ENCODE measurements at places on chromosomes 2 and 18.

- no peak for DNase-seq
Measured at GRCh38 chr18:79776674-79777073, 21.1 kb upstream of the KCNG2 start.

GRCh38 chr2:19577723-19578122 lies 219.3 kb upstream of the OSR1 start:
- no peak for DNase-seq

DNA sequence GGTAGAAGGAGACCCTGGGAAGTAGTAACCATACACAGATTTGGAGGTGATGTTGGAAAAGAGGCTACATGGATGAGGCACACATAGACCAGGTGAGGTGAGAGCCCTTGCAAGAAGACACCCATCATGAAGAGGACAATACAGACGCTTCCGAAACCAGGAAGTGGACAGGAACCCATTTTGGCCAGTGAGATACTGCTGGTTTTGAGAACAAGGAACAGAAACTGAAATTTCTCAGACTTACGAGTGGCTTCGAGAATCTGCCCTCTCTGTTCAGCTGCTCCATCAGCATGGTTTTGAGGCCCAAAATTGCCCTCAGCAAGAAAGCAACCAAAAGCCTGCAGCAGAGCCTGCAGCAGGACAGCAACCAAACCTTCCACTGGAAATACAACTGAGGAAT lies 479.1 kb upstream of the NRXN1 start:
- DNase-seq: no peak

DNA sequence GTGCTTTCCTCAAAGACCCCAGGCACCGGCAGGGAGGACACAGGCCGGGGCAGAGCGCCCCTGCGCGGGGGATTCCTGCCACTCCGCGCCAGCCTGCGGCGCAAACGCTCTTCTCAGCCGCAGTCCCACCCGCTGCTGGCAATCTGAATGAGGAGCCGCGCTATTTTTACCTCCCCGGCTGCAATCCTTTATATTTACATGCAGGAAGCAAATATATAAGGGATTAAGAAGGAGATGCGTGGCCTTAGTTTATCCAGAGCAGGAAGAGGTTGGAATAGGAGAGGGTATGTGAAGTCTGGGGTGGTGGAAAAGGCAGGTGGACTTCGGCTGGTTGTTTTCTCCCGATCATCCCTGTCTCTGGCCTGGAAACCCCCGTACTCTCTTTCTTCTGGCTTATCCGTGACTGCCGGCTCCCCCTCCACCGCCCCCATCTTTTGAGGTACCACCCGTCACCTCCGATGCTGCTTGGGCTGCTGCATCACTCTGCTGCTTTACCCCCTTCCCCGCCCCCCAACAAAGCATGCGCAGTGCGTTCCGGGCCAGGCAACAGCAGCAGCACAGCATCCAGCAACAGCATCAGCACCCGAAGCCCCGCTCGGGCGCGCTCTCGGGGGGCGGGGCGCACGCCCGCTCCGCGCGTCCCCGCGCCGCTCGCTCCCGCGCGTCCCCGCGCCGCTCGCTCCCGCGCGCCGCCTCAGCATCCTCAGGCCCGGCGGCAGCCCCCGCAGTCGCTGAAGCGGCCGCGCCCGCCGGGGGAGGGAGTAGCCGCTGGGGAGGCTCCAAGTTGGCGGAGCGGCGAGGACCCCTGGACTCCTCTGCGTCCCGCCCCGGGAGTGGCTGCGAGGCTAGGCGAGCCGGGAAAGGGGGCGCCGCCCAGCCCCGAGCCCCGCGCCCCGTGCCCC lies at the start of gene ADAM23:
Gene ADAM23 (plus strand): TSS at position 700 of the 902 bp plus-strand sequence. CDS start 335 bp downstream, outside the sequence.
- DNase-seq: no peak

DNA sequence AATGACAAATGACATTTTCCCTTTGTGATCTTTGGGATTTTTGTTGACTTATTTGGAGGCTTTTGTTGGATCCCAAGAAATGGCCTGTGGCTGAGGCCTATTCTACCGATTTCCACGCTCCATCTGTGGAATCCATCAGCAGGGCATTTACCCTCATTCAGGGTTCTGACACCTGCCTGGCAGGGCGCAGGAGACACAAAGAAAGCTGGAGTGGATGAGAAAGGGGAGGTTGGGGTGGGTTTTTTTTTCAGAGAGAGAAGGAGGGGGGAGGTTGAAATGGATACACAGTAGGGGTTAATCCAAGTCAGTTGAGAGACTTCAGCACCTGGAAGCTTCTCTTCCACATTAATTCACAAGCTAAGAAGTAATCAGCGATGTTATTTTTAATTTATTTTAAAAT lies 59.7 kb downstream of the PAX3 start:
- DNase-seq: no peak

DNA sequence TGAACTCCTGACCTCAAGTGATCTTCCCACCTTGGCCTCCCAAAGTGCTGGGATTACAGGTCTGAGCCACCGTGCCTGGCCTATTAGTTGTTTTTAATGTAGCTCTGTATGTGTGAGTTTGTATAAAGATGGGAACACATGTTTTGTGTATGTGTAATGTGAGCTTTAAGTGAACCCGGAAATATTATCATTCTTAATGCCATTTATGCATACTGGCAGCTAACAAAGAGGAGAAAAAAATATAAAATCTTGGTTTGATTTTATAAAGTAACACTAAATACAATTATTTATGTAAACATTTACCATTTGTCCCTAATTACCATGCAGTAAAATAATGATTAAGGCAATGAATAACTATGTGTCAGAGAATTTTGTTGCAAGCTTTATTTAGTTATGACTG lies 9.1 kb upstream of the CKAP2L start:
- no peak for DNase-seq

- no peak for DNase-seq
Measured at GRCh38 chr18:63346031-63346430, 21.0 kb downstream of the KDSR start.

DNA sequence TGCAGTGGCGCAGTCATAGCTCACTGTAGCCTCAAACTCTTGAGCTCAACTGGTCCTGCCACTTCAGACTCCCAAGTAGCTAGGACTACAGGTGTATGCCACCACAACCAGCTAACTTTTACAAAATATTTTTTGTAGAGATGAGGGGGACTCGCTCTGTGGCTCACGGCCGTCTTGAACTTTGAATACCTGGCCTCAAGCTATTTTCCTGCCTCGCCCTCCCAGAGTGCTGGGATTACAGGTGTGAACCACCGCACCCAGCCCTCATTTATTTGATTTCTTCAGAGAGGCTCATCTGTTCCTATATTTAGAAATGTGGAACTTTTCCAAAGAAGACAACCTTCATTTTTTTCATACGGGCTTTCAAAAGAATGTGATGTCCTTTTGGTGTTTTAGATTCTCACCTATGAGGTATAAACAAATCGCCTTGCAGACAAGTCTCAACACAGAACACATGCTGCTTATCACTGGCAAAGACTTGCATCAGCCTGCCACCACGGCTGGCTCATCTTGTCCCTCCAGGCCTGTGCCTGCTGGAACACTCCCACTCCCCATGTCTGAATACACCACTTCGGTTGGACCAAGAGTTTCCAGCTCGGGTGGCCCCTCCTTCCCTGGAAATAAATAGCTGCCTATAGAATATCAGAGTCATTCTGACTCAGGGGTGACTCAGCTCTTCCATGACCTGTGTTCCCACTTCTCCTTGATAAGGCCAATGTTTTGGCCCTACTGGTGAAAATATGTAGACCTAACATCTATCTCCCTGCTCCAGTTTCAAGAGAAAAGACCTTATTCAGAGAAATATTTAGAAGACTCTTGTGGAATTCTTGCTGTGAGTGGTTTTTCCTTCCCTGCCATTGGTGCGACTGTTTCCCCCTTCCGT lies 202.6 kb downstream of the TGIF1 start:
- DNase-seq: peak; percentile 11

- DNase-seq: peak; percentile 95
Measured at GRCh38 chr2:173963817-173964564, 1.2 kb downstream of the SP3 start.

- no peak for DNase-seq
Measured at GRCh38 chr2:27591745-27592144, 8.9 kb downstream of the ZNF512 start.

DNA sequence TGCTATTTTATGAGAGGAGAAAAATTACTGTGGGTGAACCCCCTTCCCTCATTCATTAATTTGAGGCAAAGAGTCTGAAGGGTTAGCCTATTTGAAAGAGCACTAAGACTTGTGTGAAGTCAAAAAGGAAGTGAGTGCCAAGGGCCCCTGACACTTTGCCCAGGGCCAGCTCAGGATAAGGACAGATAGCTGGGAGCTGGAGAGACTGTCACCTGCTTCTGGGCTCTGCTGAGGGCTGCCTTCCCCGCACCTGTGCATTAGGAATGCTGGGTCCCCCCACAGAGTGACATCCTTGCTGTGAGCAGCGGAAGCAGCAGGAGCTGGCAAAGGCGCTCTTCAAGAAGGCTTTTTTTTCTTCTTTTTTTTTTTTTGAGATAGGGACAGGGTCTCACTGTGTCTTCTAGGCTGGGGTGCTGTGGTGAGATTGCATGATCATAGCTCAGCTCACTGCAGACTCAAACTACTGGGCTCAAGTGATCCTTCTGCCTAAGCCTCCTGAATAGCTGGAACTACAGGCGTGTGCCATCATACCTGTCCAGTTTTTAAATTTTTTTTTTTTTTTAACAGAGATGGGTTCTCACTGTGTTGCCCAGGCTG lies 148.3 kb downstream of the AQP4 start:
- DNase-seq: no peak

DNA sequence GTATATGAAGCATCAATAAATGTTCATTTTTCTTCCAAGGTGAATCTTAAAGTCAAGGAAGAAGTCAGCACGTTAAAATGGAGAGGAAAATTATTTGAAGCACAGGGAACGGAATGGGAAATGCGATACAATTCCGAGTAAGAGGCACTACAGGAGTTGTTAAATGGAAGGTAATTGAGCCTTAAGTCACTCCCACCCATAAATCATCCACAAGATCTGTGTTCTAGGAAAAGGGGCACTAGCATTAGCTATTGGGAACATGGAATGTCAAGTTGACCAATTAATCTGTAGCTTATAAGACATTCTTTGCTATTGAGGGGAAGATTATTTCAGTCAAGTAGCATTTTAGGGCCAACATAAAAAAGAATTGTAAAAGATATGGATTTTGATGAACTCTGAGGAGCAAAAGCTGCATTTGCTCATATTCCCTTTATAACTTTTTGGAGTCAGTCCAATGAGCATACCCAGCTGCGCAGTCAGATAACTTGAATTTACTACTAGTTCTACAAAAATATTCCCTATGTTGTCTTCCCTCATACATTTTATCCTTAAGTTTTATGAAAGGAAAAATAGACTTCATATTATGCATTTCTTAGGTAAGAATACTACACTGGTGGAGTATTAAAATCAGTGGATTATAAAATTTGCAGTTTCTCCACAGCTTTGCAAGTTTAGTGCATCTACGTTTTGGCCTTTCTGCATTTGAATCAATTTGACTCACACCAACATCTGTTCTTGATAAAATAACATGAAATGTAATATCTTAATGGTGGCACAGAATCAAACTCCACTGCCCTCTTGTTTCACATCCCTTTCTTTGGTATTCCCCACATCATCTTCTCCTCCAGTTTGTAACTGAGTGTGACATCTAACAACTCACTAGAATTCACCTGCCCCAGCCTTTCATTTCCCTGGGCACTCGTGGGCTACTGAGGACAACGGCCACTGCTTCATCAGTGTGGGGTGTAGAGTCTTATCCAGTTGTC lies 95.6 kb downstream of the SP3 start:
- no peak for DNase-seq

DNA sequence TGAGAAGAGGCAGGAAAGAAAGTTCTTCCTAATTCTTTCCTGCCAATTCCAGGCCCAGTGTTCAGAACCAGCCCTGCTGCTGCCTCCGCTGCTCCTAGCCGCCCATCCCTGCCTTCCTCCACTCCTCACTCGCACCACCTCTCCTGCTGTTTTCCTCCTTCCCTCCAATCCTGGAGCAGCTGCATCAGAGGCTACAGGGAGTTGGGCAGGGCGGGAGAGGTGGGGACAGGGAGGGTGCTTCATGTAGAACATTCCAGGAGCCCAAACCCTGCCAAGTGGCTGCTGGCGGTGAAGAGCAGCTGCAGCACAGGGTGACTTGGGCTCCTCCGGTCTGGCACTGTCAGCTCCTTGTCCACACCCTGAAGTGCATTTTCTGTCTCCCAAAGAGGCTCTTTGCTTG lies 176.3 kb downstream of the TNS1 start:
- no peak for DNase-seq

GRCh38 chr2:96940980-96941775 lies 45.2 kb downstream of the FAM178B start:
- DNase-seq: no peak

GRCh38 chr2:5851410-5851809 lies 159.2 kb downstream of the SOX11 start:
- DNase-seq: no peak

- peak; percentile 30 for DNase-seq
Measured at GRCh38 chr2:19868701-19869580, 32.8 kb downstream of the TTC32 start.

DNA sequence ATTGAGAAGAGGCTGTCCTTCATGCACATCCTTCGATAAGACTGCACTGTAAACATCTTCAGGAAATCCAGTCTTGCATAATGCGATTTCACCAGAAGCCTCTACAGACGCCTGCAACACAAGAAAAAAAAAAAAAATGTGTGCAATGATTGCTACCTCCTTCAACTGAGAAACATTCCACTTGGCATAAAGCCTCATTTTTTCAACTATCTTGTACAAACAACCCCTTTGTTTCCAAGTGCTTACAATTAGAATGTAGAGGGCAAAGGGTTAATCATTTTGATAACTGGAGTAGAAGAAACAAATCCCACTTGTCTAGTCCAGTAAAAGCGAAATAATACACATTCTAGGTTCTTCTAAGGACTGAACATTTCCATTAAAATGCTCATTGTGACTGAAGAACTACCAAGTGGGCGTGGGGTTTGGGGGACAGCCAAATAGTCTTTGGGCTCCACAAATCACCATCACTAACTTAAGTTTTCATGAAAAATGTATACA lies 29.2 kb downstream of the CDH2 start:
- DNase-seq: no peak

GRCh38 chr2:231228223-231228622 lies 29.8 kb downstream of the ARMC9 start:
- DNase-seq: no peak

DNA sequence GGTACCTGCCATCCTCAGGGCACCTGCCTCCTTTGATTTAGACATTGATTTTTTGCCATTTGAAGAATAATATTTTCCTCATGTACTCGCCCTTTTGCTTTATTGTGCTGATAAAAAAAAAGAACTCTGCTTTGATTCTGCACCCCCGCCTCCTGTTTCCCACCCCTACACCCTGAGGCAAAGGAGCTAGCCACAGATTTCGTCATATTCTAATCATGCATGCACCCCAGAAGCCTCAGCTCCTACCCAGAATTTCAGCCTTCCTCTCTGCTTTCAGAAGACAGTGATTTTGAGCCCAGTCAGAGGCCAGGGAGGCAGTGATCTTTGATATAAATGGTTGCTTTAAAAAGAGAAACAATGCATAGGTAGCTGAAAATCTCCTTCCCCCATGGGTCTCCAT lies 329.0 kb downstream of the PTPRM start:
- no peak for DNase-seq

DNA sequence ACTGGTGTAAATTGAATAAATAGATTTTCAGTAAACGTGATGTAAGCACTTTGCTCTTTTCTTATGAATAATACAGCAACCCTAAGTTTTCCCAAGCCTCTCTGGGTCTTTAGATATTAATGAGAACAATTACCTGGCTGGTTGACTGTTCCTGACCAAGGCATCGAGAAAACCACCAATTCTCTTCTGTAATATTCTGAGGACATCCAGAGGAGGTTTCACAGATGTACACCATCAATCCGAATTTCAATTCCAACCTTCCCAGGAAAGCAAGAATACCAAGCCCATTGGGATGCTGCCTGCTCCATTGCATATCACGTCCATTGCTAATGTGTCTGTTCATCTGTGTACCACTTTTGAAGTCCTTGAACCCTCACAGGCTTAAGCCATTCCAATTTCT lies 571.8 kb downstream of the NUP35 start:
- no peak for DNase-seq
